Fibroblast of the conjunctiva (primary cell): ENCODE measurements at places on chromosomes 5 and 9.

DNA sequence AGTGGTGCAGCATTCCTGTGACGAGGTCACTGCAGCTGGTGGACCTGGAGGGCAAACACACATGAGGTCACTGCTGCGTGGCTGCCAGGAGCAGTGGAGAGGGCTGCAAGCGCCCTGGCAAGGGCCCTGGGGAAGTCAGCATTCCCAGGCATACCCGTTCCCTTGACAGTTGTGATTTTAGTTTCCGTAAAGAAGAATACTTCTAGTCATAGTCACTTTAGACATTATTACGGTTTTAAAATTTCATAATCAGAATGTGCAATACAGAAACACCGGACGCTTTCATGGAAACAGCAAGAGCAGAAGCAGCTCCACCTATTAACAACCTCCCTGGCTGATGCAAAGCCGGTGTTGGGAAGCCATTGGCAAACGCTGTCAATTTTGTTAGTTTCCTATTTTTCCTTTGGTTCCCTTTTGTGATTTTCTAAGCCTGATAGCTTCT is 129.8 kb downstream of the GADD45G start:
- no peak for DNase-seq

- no peak for DNase-seq
Observed at GRCh38 chr5:135225856-135226560, 173.0 kb downstream of the MACROH2A1 start.

DNA sequence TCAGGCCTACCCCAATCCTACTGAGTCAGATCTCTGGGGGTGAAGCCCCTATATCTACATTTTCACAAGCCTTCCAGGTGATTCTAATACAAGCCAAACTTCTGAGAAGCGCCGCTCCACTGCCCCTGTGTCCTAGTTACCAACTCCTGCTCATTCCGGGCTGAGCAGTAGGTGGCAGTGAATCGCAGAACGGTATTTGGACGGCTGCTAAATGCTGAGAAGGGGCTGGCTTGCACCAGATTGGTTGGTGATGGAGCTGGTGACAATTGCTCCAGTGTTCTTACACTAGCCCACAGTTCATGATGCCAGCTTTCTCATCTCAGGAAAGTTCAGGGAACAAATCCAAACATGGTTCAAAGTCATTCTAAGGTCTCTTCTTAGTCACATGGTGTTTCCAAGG is 31.1 kb upstream of the FGF1 start:
- DNase-seq, result peak; percentile 63

- DNase-seq, result no peak
Observed at GRCh38 chr5:77637998-77638762, at the start of gene OTP. Gene OTP (minus strand): TSS chr5:77638713. CDS start chr5:77638549, 164 bp downstream.

GRCh38 chr9:73153793-73154227 is 2.1 kb downstream of the ANXA1 start:
- no peak for DNase-seq

- no peak for DNase-seq
Observed at GRCh38 chr9:33446240-33446945, 1.0 kb downstream of the AQP3 start.

DNA sequence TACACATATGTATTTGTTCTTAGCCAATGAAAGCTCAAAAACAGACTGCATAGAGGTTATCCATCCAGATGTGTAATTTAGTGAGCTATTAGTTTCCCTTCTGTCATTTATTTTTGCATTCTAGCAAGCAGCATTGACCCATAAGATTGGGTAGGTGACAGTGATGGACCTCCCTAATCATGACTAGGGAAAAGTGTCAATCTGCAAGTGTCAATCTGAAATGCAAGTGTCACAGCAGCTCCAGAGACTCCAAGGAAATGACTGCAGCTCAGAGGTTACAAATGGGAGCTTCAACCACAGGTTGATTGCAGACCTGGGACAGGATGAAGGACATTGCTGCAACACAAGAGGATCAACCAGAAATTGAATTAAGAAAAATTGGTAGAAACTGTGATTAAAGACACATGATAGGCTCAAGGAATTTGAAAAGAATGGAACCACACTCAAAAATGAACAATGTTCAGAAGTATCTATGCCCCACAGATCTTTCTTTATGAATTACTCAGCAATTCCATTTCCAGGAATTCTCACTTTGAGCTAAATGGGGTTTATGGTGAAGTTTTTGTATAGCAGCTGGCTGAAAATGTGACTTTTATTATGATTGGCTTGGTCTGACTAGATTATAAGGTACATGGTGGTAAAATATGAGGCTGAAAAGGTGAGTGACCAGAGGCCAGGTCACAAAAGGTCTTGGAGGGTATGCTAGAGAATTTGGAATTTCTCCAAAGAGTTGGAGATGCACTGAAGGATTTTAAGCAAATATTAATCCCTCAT is 59.6 kb upstream of the HTR4 start:
- DNase-seq, result no peak

DNA sequence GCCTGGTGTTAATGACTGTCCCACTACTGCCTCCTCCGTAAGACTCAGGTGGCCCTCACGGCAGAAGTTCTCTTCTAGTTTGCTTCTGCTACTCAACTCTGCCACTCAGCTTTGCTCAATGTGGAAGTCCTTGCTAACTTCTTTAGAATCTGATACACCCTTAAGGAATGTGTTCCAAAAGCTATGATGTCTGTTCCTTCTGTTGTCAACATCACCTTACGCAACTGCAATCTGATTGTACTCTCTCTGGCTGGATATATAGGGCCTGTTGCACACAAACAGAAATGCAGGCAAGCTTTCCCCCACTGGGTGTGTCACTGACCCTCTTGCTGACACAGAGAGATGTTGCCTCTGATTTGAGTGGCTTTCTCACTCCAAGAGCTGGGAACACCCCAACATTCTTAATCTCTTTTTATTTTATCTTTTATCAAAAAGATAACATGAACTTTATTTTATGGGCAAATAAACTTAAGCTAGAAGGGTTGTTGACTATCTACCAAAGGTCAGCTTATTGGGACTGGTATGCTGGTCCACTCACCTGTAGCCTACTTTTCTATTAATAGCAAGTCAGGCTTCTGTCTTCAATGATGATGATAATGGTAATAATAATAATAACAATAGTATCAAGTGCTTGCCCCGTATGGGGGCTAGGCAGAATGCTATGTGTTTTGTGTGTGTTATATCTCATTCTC is 25.2 kb downstream of the TMEM252 start:
- DNase-seq, result peak; percentile 37

GRCh38 chr9:128724744-128725211 is 851 bp upstream of the ZDHHC12 start:
- peak; percentile 40 for DNase-seq

GRCh38 chr9:35776018-35776417 is 15.4 kb upstream of the NPR2 start:
- no peak for DNase-seq

- DNase-seq, result no peak
Observed at GRCh38 chr5:88393716-88394535, 125.3 kb upstream of the TMEM161B start.

GRCh38 chr9:633461-633860 is 208.0 kb upstream of the DMRT1 start:
- no peak for DNase-seq

DNA sequence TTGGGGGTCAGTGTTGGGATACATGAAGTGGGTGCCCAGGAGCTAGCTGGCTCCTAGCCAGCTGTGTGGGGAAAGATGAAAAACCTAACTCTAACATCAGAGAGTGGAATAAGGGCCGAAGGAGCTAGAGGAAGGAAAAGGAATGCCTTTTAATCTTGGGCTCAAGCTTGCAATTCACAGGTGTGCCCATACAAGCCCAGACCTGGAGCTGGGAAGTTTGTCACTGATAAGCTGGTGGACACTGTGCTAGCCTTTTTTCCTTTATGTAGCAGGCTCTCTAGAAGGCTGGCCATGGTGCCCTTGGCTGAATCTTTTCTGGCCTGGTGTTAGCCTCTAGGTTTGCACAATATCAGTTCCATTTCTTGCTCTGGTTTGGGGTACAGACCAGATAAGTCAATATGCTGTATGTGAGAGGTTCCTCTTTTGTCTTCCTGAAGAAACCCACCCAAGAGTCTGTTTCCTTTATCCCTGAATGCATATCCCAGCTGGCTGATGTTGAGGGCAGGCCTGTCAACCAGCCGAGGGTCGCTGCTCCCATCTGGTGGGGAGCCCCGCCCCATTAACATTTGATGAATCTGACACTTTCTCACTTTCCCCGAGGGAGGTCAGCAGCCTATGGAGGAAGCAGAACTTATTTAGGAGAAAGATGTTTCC is 92.4 kb upstream of the CXCL14 start:
- no peak for DNase-seq

DNA sequence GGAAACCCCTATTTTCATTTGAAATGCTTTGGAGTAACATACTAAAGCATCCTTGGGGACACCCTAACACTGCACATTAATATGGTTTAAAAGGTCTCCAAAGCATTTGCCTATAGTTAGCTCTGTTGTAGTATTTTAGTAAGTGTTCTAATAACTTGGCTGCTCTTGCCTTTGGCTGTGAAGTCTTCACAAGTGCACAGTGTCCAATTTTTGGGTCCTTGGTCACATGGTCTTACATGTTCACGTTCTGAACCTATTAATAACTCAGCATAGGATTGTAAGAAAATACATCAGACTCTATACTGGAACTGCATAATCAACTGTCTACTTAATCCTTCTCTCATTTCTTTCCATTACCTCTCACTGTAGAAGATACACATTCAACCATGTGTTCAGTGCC is 17.4 kb downstream of the ADAMTS19 start:
- DNase-seq, result no peak

DNA sequence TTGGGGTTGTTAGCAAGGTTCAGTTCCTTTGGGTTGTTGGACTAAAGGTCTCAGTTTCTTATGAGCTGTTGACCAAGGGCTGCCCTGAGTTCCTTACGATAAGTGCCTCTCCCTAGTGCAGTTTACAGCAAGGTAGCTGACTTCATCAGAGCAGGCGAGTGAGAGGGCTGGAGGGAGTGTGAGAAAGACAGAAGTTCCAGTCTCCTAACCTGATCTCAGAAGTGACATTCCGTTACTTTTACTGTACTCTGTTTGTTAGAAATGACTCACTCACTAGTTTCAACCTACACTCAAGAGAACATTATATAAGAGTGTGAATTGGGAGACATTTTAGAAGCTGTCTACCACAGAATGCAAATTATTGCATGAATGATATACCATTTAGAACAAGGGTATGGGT is 21.2 kb upstream of the IL31RA start:
- no peak for DNase-seq

- no peak for DNase-seq
Observed at GRCh38 chr5:2993771-2994170, 242.3 kb upstream of the IRX2 start.

DNA sequence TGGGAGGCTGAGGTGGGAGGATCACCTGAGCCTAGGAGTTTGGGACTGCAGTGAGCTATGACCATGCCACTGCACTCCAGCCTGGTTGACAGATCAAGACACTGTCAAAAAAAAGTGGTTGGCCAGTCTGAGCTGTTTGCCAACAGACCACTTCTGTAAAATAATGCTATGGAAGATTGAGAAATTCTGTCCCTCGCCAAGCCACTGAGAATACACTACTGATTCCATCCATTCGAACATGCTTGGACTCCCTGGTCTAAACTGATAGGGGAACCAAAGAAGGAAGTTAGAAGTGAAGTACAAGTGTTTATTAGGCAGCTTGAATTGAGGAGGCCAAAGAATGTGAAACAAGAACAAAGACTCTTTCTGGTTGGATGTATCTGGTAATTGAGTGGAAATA is 27.2 kb downstream of the ENC1 start:
- DNase-seq, result no peak

- DNase-seq, result no peak
Observed at GRCh38 chr5:109173036-109173794, 236.6 kb downstream of the PJA2 start.

GRCh38 chr5:78078858-78079257 is 215.6 kb downstream of the AP3B1 start:
- DNase-seq, result no peak

DNA sequence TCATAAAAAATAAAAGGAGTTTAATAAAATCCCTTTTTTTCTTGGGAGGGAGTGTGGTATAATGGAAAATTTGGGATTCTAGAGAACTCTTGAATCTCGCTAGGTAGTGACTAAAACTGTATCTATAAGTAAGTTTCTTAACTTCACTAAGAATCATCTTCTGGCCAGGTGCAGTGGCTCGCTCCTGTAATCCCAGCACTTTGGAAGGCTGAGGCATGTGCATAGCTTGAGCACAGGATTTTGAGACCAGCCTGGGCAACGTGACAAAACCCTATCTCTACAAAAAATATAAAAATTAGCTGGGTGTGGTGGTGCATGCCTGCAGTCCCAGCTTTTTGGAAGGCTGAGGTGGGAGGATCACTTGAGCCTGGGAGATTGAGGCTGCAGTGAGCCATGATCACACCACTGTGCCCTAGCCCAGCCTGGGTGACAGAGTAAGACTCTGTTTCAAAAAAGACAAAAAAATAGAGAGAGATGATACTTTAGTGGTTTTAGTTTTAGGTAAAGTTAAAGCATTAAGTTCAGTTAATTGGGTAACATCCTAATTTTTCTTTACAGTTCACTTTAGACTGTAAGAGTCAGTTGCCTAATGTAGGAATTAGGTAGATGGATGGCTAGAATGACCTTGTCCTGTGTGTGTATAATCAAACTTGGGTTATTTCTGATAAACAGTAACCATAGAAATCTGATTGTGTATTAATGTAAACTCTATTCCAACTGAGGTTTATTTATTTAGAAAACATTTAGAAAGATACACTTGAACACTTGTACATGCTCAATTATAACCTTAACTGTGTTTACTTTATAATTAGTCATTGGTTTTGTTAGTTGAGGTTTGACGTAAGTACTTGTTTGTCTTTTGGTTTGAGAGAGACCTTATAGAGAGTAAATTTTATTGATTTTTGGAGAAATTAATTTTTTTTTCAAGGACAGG is 17.8 kb downstream of the UNC13B start:
- no peak for DNase-seq

DNA sequence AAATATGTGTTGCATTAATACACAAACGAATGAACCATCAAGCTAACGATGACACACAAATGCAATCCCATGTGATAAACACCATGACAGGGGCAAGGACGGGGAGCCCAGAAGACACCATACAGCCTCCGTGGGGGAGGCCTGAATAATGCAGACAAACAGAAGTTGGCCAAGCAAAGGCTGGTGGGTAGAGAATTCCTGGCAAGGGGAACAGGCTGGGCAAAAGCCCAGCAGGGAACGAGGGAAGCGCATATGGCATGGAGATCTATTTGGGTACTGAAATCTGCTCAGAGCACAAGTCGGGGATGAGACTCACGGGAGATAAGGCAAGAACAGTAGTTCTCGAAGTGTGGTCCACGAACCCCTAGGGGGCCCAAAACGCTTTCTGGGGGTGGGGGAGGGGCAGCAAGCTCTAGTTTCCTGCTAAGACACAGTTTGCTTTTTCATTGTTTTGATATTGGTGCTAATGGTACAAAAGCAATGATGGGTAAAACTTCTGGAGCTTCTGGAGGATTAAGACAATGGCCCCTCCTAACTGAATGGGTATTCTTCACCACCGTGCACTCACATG is 42.9 kb upstream of the FBXW11 start:
- no peak for DNase-seq

GRCh38 chr9:36415822-36416525 is 15.9 kb upstream of the RNF38 start:
- no peak for DNase-seq

DNA sequence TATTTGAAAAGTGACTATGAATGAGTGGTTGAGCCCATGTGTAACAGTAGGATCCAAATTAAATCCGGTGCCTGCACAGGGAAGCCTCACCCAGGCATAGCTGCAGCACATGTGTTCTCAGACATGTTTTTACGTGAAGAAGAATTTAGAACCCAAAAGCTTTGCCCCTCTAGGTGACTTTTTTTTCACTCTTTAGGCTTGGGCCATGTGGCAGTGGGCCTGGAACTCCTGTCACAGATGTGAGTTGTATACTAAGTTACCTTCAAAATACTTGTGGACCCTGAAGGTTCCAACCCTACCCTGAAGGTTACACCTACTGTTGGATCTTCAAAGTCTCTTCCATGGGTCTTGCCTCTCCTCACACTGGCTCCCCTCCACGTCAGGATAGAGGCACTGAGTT is 146.6 kb downstream of the GAS1 start:
- DNase-seq, result no peak
